Activated CD8-positive, alpha-beta T cell treated with anti-CD3 and anti-CD28 coated beads, Interleukin-2, amount 10 ng/mL, durations not matched to agents 7 days and 5 days (primary cell): ENCODE measurements at places on chromosomes 2 and 18.

DNA sequence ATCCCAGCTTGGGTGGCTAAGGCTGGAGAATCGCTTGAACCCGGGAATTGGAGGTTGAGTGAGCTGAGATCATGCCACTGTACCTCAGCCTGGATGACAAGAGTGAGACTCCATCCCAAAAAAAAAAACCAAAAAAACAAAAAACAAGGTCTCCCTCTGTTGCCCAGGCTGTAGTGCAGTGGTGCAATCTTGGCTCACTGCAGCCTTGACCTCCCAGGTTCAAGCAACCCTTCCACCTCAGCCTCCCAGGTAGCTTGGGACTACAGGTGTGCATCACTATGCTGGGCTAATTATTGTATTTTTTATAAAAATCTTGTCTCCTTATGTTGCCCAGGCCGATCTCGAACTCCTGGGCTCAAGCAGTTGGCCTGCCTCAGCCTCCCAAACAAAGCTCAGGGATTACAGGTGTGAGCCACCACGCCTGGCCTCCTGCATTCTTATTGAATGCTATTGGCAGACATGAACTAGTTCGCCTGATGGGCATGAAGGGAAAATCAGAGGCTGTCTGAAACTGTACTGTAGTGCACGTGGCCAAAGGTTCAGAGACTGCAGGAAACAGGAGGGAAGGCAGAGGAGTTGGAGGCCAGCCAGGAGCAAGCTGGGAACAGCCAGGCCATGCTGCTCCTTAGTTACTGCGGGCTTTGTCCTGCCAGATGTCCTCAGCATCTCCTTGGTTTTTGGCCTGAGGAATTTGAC, 16.0 kb upstream of the ASXL2 start:
- DNase-seq, result no peak

GRCh38 chr2:8031370-8031769, 650.5 kb upstream of the ID2 start:
- DNase-seq, result no peak

DNA sequence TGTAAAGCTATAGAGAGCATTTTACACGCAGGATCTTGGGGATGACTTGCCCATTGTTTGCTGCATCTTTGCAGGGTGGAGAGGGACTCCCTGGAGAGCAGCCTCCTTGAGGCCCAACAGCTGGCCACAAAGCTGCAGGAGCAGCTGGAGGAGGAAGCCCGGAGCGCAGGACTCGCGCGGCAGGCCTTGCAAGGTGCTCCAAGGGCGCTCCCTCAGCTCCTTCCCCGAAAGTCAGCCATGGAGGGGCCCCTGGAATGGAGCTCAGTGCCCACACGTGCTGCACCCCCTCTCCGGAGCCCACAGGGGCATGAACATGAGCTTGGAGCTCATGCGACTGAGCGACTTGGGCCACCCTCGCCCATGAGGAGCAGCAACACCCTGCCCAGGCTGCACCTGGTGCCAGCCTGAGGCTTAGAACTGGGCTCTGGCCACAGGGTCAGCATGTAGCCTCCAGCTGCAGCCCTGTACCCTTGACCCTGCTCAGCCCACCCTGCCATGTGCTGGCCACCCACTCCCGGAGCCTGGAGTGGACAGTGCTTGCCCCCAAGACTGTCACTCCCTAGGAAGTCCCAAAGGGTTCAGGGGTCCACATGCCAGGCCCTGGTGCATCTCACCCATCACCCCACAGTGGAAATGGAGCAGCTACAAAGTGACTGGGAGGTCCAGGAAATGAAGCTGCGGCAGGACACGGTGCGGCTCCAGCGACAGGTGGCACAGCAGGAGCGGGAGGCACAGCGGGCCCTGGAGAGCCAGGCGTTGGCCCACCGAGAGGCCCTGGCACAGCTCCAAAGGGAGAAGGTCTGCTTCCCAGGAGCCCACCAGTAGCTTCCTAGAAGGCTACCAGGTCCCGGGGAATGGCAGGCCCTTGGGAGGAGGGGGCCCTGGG, 43.0 kb downstream of the CROCC2 start:
- no peak for DNase-seq

DNA sequence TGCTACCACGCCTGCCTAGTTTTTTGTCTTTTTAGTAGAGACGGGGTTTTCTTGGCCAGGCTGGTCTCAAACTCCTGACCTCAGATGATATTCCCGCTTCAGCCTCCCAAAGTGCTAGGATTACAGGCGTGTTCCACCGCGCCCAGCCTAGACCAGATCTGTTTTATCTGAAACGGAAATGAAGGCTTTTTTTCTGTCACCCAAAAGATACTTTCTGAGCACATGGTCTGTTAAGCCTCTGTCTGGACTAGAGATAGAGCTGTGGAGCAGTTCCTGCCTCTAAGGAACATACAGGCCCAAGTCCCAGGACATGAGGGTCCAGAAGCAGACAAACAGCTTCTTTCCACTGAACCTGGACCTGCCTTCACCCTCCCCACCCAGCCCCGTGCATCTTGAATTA, 43.6 kb upstream of the PTMA start:
- DNase-seq, result no peak

DNA sequence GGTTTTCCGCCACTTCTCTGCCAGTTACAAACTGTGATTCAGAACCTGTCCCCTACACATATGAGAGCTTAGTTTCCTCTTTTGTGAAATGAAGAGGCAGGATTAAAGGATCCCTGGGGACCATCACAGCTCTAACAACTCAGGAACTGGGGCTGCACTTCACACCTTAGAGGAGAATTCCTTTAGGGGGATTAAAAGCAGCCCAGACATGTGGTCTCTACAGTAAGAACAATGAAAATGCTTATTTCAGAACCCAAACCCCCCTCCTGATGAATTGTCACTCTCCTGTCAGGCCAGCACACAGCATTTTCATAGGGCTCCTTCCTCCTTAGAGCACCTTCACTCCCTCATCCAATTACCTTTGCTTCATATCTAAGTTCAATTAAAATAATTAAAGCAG, 101.5 kb upstream of the NEDD4L start:
- no peak for DNase-seq

DNA sequence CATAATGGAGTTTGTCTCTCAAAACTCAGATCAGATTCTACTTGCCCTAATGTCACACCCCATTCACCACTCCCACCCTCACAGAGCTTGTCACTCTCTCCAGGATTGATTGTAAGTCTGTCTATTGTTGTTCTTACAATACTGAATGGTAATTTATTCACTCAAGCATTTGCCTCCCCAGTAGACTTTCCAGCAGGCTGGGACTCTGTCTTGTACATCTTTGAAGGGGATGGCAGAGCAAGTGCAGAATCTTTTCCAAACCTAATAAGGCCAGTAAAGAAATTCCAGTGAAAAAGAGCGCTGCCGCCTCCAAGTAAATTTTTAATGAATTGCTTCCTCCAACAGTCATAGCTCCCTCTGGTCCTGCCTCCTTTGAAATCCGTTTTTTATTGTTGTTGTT, 56.9 kb downstream of the RBM43 start:
- no peak for DNase-seq

GRCh38 chr2:8511868-8512612, 169.8 kb upstream of the ID2 start:
- no peak for DNase-seq

DNA sequence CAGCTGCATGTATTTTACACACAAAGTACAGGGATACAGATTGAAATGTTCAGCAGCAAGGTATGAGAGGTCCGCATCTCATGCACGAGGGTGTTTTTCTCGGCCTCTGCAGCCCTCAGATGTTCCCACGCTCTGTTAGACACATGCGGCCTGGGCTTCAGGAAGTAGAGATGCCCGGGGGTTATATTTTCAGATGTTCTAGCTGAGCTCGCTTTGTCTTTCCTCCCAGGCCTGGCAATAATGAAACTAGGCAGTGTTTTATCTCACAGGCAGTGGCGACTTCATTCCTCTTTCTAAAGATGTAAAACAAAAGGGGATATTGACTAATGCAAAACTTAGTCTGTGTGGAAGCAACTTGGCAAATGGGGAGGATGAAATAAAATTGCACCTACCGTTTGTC, 190.7 kb downstream of the GBX2 start:
- no peak for DNase-seq

GRCh38 chr2:7612969-7613368, 695.8 kb downstream of the RNF144A start:
- DNase-seq, result no peak
